ENCODE measurements at places on chromosomes 3 and 15. TPM values are rescaled to one million over a fixed set of nuclear protein-coding genes. Genes with fewer than 3 reads are reported as not detected.
A peak's percentile ranks its signal among the peaks of the same experiment; 100 is the strongest.

The ZKSCAN7 gene
- total RNA-seq = 27.4 TPM

The LRRC31 gene
- total RNA-seq = not detected

The ERICH6 gene
- 0.18 TPM for total RNA-seq

The DZIP1L gene
- 81.3 TPM for total RNA-seq

The ADAMTS17 gene
- total RNA-seq = 5.5 TPM

The PLIN1 gene
- 0.32 TPM for total RNA-seq

The GPR15 gene
- not detected for total RNA-seq

The AADACL2 gene
- not detected for total RNA-seq

The C3orf33 gene
- total RNA-seq = 5.5 TPM

GRCh38 chr3:2334921-2335320 is 236.3 kb downstream of the CNTN4 start:
- no peak overlapping the region for H3K4me3 ChIP-seq
- H3K4me1 ChIP-seq = no peaks in the 10 kb centered on the region
- DNase-seq = no peak
- no peaks in the 10 kb centered on the region for H3K36me3 ChIP-seq

DNA sequence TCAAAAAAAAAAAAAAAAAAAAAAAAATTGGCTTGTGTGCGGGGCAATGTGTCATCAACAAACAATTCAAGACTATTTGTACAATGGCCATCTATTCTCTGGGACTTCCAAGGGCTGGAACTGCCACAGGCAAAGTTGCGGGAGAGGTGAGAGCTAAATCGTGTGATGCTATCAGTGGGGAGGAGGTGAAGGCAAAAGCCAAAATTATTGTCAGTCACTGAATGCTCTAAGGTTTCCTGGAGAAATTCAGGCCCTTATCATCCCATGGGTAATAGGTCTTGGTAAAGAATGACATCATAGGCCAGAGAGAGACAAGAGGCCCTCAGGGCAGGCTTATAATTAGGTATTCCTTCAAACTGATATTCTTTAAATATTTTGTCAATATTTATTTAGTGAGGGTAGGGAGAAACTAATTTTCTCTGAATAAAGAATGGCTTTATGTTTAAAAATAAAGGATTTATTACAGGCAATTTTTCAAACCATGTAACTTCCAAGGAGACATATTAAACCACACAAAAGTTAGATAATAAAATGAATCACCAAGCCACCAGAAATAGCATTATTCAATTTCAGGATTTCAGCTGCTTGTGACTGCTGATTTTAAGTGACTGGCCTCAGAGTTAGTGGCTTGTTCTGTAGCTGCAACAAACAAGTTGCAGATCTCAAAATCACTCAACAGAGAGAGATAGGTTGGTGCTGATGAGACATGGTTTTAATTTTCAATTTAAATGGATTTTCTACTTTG is 226.3 kb upstream of the MRPL3 start:
- no peak for DNase-seq
- H3K4me3 ChIP-seq = no peak overlapping the region
- H3K27me3 ChIP-seq = no peaks in the 10 kb centered on the region
- H3K4me1 ChIP-seq = no peaks in the 10 kb centered on the region

DNA sequence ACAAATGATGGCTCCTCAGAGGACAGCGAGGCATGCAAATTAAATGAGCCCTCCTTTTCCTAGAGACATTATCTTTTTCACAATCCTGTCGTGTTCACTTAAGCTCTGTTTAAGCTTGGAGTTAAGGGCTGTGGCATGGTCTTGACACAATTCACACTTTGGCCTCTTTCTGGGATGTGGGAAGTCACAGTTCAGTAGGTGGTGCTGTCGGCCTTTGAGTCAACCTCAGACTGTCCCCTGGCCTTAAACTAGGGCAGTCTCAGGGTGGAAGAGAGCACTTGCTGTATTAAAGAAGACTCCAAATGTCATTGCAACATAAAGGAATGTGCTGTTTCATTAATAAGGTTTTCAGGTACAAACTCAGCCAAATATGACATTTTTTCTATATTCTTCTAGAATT is 351.0 kb downstream of the MCTP2 start:
- no peaks in the 10 kb centered on the region for H3K4me1 ChIP-seq
- H3K36me3 ChIP-seq = no peaks in the 10 kb centered on the region
- H3K27me3 ChIP-seq = no peaks in the 10 kb centered on the region
- H3K4me3 ChIP-seq = no peak overlapping the region
- H3K27ac ChIP-seq = no peak overlapping the region
- DNase-seq = peak; percentile 67

DNA sequence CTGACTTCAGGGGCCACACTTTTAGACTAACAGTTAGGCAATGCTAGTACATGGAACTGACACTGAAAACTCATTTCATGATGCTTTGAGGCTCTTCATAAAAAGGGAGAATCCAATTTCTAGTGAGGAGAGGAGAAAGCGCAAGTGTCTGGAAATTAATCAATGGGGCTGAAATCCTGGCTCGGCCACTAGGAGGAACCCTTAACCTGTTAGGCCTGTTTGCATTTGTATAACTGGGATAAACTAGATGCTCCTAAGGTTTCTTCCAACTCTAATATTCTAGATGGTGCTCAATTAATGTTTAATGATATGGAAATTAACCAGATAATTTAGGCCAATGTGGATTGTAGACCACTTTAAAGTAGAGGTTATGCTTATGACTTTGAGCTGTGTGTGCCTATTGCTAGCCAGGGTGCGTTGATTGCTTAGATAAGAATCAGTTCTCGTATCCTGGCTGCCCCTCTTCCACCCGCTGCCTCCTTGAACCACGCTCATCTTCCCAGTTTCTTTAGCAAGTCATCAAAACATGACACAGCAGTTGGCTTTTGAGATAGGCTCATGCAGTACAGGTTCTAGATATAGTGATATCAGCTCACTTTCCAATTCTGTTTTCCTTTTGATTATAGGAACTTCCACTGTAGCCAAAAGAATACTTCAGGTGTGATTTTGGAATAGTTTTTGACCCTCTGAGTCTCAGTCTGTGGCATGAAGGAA is 16.8 kb upstream of the CRBN start:
- peaks cover 30% of the 10 kb centered on the region for H3K27me3 ChIP-seq
- peak; percentile 42 for DNase-seq
- no peaks in the 10 kb centered on the region for H3K4me1 ChIP-seq
- H3K27ac ChIP-seq = no peak overlapping the region
- no peak overlapping the region for H3K4me3 ChIP-seq

GRCh38 chr3:109784852-109785631 is 447.7 kb upstream of the DPPA4 start:
- no peak overlapping the region for H3K27ac ChIP-seq
- no peaks in the 10 kb centered on the region for H3K4me1 ChIP-seq
- DNase-seq = no peak
- no peaks in the 10 kb centered on the region for H3K27me3 ChIP-seq
- no peaks in the 10 kb centered on the region for H3K36me3 ChIP-seq
- H3K4me3 ChIP-seq = no peak overlapping the region

DNA sequence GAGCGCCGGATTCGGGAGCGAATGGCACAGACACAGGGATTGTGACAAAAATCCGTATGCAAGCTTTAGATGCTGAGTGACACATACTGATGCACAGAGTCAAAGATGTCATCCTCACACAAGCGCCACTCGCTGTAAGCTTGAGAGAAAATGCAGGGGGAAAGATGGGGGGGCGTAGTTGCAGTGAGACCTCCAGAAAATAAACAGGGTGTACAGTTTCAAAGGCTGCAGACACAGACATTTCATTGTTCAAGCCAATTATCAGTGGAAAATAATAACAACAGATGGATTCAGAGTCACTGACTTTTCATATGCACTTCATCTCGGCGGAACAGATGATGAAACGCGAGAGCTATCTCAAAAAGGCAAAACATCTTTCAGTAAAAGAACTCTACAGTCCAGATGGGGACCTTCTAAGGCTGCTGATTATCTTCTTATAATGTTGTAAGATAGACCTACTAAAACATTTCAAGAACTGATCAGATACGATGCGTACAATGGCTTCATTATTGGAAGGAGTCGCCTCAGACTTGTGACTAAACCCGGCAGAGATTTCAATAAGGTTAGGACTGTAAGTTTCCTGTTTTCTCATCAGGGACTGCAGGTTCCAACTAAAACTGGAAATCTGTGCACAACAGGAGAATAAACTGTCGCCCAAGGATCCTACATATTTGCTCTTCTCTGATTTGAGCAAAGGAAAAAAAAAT is 275.4 kb downstream of the FOXP1 start:
- no peak overlapping the region for H3K27ac ChIP-seq
- no peak for DNase-seq
- H3K4me1 ChIP-seq = peaks cover 39% of the 10 kb centered on the region
- no peak overlapping the region for H3K4me3 ChIP-seq
- H3K27me3 ChIP-seq = no peaks in the 10 kb centered on the region

DNA sequence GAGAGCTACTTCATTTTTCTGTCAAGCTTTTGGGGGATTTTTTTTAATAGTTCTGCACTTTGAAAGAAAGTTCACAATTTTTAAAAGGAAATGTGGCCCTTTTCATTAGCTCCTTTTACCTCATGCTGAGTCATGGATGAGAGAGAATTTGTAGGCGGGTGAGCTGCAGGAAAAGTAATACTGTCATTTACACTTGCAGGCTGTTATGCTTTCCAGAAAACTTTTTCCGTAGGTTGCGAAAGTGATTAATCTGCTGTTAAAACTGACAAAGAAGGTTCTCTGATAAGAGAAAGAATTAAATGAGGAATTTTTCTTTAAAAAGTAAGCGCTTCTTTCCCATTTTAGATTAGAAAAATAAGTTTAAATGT is 430.2 kb downstream of the LPP start:
- peaks cover 2% of the 10 kb centered on the region for H3K4me1 ChIP-seq
- no peak for DNase-seq
- H3K4me3 ChIP-seq = no peak overlapping the region
- H3K27me3 ChIP-seq = no peaks in the 10 kb centered on the region

- no peaks in the 10 kb centered on the region for H3K36me3 ChIP-seq
- no peak for DNase-seq
- H3K27me3 ChIP-seq = peaks cover 74% of the 10 kb centered on the region
- H3K4me1 ChIP-seq = no peaks in the 10 kb centered on the region
- H3K4me3 ChIP-seq = no peak overlapping the region
Observed at GRCh38 chr15:51096976-51097375, 2.3 kb upstream of the TNFAIP8L3 start.

DNA sequence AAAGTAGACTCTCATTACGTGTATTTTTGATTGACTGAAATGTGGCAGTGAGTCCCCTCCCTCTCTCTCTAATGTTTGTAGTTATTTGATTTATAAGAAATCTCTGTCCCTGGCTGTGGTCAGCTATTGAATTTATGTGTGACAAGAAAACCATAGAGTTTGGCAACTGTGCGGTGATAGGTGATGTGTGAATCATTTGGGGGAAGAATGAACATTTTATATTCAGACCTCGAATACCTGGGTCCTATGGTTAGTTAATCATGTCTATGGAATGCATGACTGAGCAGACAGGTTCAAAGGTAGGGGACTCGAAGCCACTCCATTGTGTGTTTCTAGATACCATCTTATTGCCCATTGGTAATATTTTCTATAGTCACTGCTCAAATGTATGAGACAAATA is 712.1 kb downstream of the MECOM start:
- no peak for DNase-seq
- H3K27ac ChIP-seq = no peak overlapping the region
- peaks cover 3% of the 10 kb centered on the region for H3K4me1 ChIP-seq
- no peaks in the 10 kb centered on the region for H3K36me3 ChIP-seq
- H3K27me3 ChIP-seq = no peaks in the 10 kb centered on the region

DNA sequence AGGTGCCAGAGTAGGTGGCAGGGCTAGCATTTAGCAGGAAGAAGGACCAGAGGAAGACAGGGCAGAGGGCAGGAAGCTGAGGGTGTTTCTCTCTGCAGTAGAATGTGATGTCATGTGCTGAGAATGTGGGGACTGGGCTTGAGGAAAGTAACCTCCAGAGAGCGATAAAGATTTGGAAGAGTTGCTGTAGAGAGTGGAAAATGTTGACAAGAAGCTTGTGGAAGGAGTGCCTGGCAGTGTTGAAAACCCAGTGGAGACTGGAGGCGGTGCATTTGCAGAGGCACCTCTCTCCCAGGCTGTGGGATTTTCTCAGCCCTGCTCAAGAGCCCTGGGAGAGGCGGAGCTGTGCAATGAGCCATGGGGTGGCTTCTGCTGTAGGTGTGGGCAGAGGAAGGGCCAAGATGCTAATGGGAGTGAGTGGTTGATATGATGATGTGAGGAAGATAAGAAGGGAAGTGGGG is 54.8 kb downstream of the MESD start:
- no peak overlapping the region for H3K4me3 ChIP-seq
- H3K27me3 ChIP-seq = no peaks in the 10 kb centered on the region
- H3K27ac ChIP-seq = peak overlapping the region; percentile 13
- DNase-seq = peak; percentile 55
- H3K36me3 ChIP-seq = no peaks in the 10 kb centered on the region

DNA sequence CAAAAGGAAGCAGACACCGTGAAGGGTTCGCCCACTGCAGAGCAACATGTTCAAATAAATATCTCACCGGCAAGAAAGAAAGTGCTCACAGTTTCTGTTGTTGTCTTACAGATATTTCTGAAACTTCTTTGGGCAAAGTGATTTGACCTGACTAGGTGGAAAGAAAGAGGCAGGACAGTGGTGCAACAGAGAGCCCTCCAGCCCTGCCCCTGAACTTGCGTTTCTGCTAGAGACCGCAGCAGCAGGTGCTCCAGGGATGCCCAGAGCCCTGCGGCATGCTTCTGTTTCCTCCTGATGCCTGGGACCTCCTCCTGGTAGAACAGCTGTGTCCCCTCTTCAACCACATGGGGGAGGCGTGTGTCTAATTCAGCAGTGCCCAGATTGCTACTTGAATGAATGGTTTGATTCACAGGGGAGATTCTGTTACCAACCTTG is 123.4 kb downstream of the ATP10A start:
- peak; percentile 47 for DNase-seq
- no peak overlapping the region for H3K27ac ChIP-seq
- H3K4me1 ChIP-seq = peaks cover 8% of the 10 kb centered on the region
- no peaks in the 10 kb centered on the region for H3K27me3 ChIP-seq
- H3K4me3 ChIP-seq = no peak overlapping the region

- no peaks in the 10 kb centered on the region for H3K4me1 ChIP-seq
- H3K4me3 ChIP-seq = no peak overlapping the region
- H3K36me3 ChIP-seq = no peaks in the 10 kb centered on the region
- H3K27me3 ChIP-seq = no peaks in the 10 kb centered on the region
- DNase-seq = no peak
Observed at GRCh38 chr3:163175970-163176369, 1679.4 kb downstream of the OTOL1 start.

- H3K27me3 ChIP-seq = no peaks in the 10 kb centered on the region
- H3K4me3 ChIP-seq = no peak overlapping the region
- H3K4me1 ChIP-seq = no peaks in the 10 kb centered on the region
Observed at GRCh38 chr15:67242708-67243111, 11.8 kb downstream of the AAGAB start.

- peaks cover 6% of the 10 kb centered on the region for H3K36me3 ChIP-seq
- no peak for DNase-seq
- H3K27me3 ChIP-seq = no peaks in the 10 kb centered on the region
- peaks cover 20% of the 10 kb centered on the region for H3K4me1 ChIP-seq
Observed at GRCh38 chr3:52537726-52538421, 1.5 kb downstream of the UQCC5 start.

- H3K27ac ChIP-seq = no peak overlapping the region
- H3K36me3 ChIP-seq = no peaks in the 10 kb centered on the region
- H3K4me3 ChIP-seq = no peak overlapping the region
- peaks cover 18% of the 10 kb centered on the region for H3K27me3 ChIP-seq
- DNase-seq = peak; percentile 78
Observed at GRCh38 chr3:192831111-192831644, 86.5 kb downstream of the MB21D2 start.

- H3K4me3 ChIP-seq = no peak overlapping the region
- no peaks in the 10 kb centered on the region for H3K36me3 ChIP-seq
- H3K27me3 ChIP-seq = peaks cover 9% of the 10 kb centered on the region
- no peak overlapping the region for H3K27ac ChIP-seq
- no peak for DNase-seq
Observed at GRCh38 chr3:133713347-133713746, 32.8 kb upstream of the TF start.

GRCh38 chr3:11651900-11652299 is 8.2 kb upstream of the VGLL4 start:
- peak; percentile 64 for DNase-seq

Data from cardiac muscle cell (in vitro differentiated cells and primary cell).